Uterus (tissue), 4 donors: ENCODE measurements at places on chromosomes 7 and 10. TPM values are rescaled to one million over a fixed set of nuclear protein-coding genes. Genes with fewer than 3 reads are reported as not detected.

TDRD1 gene
- total RNA-seq, result not detected

DNA sequence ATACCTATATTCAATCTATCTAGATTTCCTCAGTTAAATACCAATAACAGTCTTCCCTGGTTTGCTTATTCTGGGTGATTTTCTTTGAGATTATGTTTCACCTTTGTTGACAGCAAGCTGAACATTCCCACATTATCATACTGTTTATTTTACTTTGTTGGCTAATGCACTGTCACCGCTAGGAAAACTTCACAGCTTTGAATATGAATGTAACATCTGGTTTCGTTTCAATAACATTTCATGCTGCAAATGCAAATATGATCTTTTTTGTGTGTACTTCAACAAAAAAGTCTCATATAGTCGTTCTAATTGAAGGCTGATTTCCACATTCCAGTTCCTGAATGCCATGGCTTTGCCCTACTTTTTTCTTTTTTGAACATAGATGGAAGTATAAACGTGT is 946.3 kb upstream of the GHITM start:
- no peaks in the 10 kb centered on the region for H3K27me3 ChIP-seq
- no peak overlapping the region for H3K4me3 ChIP-seq
- H3K4me1 ChIP-seq, result no peaks in the 10 kb centered on the region
- DNase-seq, result no peak
- no peak overlapping the region for H3K27ac ChIP-seq

GRCh38 chr7:25360451-25360850 is 132.2 kb upstream of the NPVF start:
- no peak for DNase-seq
- H3K4me1 ChIP-seq, result no peaks in the 10 kb centered on the region
- peak overlapping the region; percentile 65 for H3K27ac ChIP-seq

DNA sequence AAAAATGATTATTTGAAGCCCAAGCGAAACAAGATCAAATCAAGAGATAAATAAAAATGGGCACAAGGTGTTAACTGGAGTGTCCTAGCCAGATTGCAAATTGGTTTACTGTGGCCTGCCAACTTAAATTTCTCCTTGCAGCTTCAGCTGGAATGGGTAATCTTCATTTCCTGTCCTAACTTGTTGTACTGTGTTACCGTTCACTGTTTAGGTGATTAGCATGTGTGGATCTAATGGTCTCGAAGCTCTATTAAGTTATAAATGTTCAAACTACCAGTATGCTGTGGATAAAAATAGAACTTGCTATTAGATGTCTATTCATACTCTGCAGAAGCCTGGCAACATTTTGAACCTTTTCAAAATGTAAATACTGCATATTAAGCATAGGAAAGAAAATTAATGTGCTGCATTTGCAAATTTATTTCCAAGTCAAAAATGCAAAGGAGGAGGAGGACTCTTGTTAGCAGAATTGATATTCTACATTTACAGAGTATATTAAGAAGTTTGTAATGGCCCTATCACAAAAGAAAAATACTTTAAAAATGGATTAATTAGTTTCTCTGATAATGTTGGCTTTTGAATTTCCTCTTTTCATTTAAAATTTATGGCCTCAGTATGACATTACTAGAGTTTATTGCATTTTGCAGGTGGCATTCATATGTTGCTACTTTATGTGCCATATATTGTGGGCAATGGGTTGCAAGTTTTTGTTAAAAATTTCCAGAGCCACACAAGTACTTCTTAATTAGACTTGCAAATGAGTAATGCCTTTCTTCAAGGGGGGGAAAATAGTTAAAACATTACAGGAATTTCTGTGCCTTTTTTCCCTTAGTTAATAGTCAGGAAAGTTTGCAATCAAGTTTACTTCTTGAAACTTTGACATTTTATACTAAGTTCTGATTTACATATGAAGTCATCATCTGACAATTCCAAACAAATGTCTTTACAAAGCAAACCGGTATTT is 92.1 kb downstream of the CABCOCO1 start:
- H3K4me3 ChIP-seq, result no peak overlapping the region
- H3K36me3 ChIP-seq, result no peaks in the 10 kb centered on the region
- no peak for DNase-seq
- no peaks in the 10 kb centered on the region for H3K27me3 ChIP-seq
- no peak overlapping the region for H3K27ac ChIP-seq

GRCh38 chr7:109235316-109235715 is 665.6 kb downstream of the DNAJB9 start:
- no peak for DNase-seq
- H3K4me1 ChIP-seq, result no peaks in the 10 kb centered on the region
- no peak overlapping the region for H3K4me3 ChIP-seq
- no peaks in the 10 kb centered on the region for H3K27me3 ChIP-seq

DNA sequence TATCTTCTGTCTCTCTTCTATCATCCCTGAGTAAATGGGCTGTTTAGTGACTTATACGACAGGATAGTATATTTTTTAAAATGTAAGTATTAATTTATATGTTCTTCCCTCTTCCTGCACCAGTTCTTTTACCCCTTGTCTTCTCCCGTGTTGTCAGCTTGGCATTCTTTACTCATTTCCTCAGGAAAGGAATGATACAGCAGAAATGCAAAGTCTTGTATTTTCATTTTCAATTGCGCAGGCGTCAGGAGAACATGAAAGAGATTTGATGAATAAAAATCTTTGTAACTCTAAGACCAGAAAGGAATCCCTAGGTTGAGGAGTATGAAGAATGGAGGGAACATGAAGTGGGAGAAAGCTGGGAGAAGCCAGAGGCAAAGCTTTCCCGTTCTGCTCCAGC is 18.8 kb upstream of the VPS41 start:
- H3K4me1 ChIP-seq, result no peaks in the 10 kb centered on the region
- H3K36me3 ChIP-seq, result no peaks in the 10 kb centered on the region
- DNase-seq, result no peak
- H3K27me3 ChIP-seq, result no peaks in the 10 kb centered on the region

GRCh38 chr7:41834805-41835694 is 132.2 kb upstream of the INHBA start:
- no peaks in the 10 kb centered on the region for H3K4me1 ChIP-seq
- DNase-seq, result peak; percentile 35
- H3K4me3 ChIP-seq, result no peak overlapping the region
- no peaks in the 10 kb centered on the region for H3K27me3 ChIP-seq
- no peaks in the 10 kb centered on the region for H3K36me3 ChIP-seq

- no peaks in the 10 kb centered on the region for H3K27me3 ChIP-seq
- no peak overlapping the region for H3K27ac ChIP-seq
- no peak overlapping the region for H3K4me3 ChIP-seq
- no peaks in the 10 kb centered on the region for H3K36me3 ChIP-seq
Measured at GRCh38 chr10:113515601-113516000, 37.3 kb upstream of the HABP2 start.

DNA sequence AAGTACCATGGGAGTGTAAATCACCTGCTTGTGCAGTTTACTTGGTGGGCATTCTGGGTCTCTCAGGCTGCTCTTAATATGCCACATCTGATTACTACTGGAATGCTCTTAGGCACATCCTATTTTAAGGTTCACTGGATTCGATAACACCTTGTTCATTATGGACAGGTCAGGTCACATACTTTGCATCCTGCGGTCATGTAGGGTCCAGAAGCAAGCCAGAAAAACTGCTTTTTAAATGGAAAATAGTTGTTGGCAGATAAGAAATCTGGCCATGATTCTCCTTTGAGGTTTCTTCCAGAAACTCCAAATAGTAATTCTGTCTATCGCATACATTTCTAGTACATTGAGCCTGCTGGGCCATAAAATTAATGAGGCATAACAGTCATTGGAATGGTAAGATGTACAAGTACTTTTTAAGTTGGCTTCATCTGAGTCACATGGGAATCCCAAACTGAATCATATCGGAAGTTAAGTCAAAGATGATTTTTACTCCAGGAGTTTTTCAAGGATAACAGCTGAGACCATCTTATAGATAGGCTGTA is 371.9 kb downstream of the LRRTM3 start:
- no peaks in the 10 kb centered on the region for H3K27me3 ChIP-seq
- no peaks in the 10 kb centered on the region for H3K36me3 ChIP-seq
- no peak overlapping the region for H3K27ac ChIP-seq
- no peak overlapping the region for H3K4me3 ChIP-seq
- H3K4me1 ChIP-seq, result no peaks in the 10 kb centered on the region
- DNase-seq, result no peak

LDB3 gene
- 33.4 TPM for total RNA-seq

- DNase-seq, result no peak
- H3K36me3 ChIP-seq, result no peaks in the 10 kb centered on the region
- H3K4me3 ChIP-seq, result no peak overlapping the region
- no peak overlapping the region for H3K27ac ChIP-seq
- H3K4me1 ChIP-seq, result no peaks in the 10 kb centered on the region
- no peaks in the 10 kb centered on the region for H3K27me3 ChIP-seq
Measured at GRCh38 chr10:124949543-124949942, 7.6 kb downstream of the ZRANB1 start.

FOXP2 gene
- 17.8 TPM for total RNA-seq
